ENCODE measurements at places on chromosomes 3 and 15. TPM values are rescaled to one million over a fixed set of nuclear protein-coding genes. Genes with fewer than 3 reads are reported as not detected.

Gene HDAC11
- total RNA-seq: 12.9 TPM

Gene KCNH8
- total RNA-seq: not detected

Gene POLQ
- 2.5 TPM for total RNA-seq

Gene IRAK2
- total RNA-seq: 3.7 TPM

Gene NR1I2
- total RNA-seq: 0.13 TPM

Gene SLC28A2
- total RNA-seq: not detected

Gene ZKSCAN7
- total RNA-seq: 9.0 TPM

Gene GOLGA8G
- total RNA-seq: not detected
